NCI-H1105 (cell line): ENCODE measurements at places on chromosomes 6 and 20.

DNA sequence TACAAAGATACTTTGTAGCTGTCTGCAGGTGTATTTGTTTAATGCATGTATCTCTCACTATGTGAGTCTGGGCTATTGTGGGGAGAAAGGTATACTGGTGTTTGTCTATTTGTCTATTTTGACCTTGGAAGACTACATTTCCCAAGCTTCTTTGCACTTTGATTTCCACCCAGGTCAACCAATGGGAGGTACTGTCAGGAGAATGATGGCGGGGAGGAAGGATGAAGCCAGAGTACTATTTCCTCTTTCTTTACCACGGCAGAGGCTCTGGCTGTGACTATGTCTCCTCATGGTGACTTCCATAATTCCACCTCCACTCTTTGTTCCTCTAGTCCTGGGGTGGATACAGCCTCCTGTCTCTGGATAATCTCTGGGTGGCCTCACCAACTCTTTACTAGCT is 23.1 kb downstream of the LBP start:
- no peak for DNase-seq

DNA sequence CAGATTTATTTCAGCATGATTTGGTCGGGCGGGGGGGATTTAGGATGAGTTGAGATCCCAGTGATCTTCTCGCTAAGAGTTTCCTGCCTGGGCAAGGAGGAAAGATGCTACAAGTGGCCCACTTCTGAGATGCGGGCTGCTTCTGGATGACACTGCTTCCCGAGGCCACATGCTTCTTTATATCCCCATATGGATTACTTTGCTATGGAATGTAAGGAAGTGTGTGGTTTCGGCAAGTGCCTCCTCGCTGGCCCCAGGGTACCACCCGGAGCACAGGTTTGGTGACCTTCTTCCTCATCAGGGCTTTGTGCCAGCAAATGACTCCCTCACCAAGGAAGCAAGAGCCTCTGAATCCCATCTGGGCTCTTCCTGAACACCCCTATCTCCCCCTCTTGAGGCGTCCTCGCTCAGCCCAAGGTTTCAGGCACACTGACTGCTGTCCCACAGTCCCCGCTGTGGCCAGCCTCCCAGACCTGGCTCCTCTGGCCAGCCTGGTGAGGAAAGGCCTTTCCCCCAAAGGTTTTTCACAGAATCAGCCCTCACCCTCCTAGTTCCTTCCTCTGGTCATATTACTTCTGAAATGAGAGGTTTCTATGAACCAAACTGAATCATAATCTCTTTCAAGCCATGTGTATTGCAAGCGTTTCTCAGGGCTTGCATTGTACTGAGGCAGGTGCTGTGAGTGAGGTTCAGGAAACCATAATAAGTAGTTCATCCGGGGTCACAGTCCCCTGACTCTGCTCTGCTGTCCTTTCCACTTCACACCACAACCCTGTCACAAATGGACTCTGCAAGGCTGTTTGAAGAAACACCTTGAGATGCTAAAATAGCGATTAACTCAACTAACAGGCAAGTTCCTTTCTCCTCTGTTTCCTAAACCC is 41.7 kb upstream of the IL17A start:
- DNase-seq: no peak

- DNase-seq: no peak
Observed at GRCh38 chr20:3106658-3107463, 22.3 kb upstream of the AVP start.

DNA sequence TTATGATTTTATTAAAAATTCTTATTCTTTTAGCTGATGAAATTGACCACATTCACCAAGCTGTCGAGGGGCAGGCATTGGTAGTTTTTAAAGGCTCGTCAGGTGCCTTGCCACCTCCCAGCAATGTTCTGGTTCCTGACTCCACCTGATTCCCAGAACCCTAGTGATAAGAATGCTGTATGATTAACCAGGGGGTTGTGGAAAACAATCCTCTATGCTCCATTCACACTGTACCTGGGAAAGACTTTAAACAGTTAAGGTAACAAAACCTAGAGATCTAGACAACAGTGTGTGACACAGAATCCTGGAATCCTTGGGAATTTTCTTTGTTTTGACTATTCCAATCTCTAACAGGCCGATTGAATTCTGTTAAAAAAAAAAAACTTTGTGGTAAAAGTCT is 165.7 kb upstream of the OLIG3 start:
- no peak for DNase-seq

- DNase-seq: no peak
Observed at GRCh38 chr20:24629668-24630067, 160.2 kb downstream of the SYNDIG1 start.

- peak; percentile 38 for DNase-seq
Observed at GRCh38 chr6:106315765-106316374, 9.7 kb downstream of the ATG5 start.

GRCh38 chr6:132669690-132670291 is 10.8 kb upstream of the TAAR1 start:
- DNase-seq: peak; percentile 34

- DNase-seq: no peak
Observed at GRCh38 chr20:63864545-63864977, 509 bp upstream of the TPD52L2 start.

GRCh38 chr20:32189691-32190615 is 17.6 kb downstream of the PLAGL2 start:
- DNase-seq: peak; percentile 59

DNA sequence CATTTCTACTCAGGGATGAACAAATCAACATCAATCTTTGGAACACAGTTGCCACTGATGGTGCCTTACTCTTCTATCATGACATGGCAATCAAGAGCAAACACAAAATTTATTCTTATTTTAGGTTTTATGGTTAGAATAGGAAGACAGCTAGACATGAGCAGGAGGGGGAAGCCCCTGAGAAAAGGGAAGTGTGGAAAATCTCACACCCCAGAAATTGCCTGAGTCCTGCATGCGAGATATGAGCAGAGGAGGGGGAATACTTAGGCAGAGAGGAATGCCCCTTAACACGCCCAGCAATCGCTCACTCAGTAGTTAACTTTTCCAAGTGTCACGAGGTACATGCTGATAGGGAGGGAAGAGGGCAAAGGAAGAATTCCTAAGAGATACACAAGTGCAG is 79.3 kb downstream of the PLG start:
- DNase-seq: no peak

DNA sequence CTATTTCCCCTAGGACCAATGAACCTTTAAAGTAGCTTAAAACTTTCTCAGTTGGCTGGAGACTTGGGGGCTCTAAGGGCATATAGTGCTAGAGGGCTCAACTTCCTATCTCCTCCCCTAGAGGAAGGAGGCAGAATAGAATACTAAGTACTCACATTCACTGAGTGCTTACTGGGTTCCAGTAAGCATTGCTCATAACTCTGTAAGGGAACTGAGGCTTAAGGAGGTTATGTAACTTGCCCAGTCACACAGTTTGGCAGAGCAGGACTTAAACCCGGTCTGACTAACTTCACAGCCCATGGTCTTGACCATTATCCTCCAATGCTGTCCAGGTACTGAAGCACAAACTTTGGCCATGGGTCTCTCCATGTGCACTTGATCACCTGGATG is 12.5 kb downstream of the SESN1 start:
- DNase-seq: no peak

- DNase-seq: no peak
Observed at GRCh38 chr20:13839421-13840092, 54.7 kb downstream of the NDUFAF5 start.

DNA sequence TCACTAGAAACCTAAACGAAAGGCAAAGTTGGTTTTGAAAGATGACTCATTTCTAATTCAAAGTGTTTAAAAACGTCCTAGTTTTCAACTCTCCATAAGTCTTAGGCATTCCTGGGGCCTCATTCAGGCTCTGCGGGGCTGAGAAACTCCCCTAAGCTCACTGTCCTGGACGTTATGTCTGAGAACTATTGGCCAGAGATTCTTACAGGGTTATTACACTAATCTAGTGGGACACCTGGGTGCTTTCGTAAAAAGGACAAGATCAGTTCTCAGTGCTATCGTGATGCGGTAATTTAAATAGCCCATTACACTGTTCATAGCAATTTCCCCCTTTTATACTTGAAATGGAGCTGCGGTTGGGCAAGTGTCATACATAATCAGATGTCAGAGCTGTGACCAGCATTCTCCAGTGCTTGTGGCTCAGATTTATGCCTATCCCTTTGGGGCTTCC is 280.9 kb downstream of the QKI start:
- no peak for DNase-seq

DNA sequence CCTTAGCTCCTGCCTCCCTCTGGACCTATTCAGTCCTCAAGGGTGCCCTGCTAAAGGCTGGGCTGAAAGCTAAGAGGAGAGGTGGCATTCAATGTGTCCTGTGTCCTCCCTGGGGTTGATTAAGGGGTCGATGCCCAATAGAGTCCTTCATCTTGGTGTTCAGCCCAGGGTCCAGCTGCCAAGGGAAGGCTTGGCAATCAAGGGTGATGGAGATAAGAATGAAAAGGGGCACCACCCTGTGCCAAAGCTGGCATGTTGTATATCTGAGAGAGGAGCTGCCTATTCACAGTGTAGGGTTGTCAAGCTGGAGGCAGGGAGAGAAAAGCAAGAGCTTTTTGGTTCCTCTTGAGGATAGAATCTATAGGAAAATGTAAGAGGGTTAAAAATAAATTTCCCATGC is 12.3 kb downstream of the C20orf173 start:
- no peak for DNase-seq

DNA sequence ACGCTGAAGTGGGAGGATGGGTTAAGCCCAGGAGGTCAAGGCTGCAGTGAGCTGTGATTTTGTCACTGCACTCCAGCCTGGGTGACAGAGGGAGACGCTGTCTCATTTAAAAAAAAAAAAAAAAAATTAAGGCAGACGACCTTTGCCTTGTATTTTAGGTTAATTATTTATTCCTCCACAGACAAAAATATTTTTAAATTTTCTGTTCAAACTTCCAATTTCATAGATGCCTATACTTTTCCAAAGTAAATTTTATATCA is 6.3 kb upstream of the SMIM28 start:
- no peak for DNase-seq

DNA sequence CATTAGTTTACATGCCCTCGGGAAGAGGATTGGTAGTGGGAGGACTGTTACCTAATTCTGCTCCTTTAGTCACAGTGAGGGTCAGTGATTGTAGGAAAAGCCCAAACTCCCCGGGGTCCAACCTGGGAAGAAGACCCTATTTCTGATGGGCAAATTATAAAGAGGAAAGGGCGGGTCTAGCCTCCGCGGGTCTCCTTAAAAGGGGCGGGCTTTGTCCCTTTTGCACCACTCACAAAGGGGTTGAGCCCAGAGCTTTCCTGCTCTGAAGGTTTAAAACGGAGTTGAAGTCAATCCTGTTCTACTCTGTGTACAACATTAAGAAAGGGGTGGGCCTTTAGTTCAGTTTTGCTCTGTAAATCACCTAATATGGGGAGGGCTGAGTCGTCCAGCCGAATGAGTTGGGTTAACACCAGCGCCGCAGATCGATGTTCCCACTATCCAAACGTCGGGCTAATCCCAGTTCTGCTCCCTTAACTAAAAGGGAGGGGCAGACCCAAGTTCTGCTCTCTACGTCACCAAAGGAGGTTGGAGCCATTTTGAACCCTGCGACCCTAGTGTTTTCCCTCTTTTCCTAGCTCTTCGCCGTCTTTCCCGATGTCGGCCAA is 920 bp upstream of the RNF5 start:
- DNase-seq: peak; percentile 86

GRCh38 chr20:20371681-20372080 is 3.8 kb downstream of the INSM1 start:
- DNase-seq: no peak

GRCh38 chr6:29925321-29925720 is 17.0 kb upstream of the HLA-A start:
- DNase-seq: no peak

DNA sequence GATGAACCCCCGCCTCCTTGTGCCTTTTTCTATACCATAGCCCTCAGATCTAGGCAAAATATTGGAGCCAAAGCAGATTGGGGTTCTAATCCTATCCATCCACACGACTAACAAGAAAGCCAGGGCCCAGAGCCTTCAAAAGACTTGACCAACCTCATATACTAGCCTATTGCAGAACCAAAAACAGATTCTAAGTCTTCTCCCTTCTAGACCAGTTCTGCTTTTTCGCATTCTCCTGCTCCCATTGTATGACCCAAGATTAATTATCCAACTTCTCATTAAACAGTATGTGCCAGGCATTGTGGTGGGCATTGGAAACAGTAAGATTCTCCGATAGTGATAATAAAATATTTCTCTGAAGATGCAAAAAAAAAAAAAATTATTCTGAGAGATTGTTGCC is 113.7 kb upstream of the JARID2 start:
- no peak for DNase-seq

GRCh38 chr6:44012078-44012493 is 115.2 kb downstream of the MRPL14 start:
- no peak for DNase-seq

GRCh38 chr20:54606380-54606779 is 131.0 kb downstream of the DOK5 start:
- DNase-seq: no peak

- DNase-seq: no peak
Observed at GRCh38 chr6:166277018-166277417, 31.2 kb downstream of the PRR18 start.

DNA sequence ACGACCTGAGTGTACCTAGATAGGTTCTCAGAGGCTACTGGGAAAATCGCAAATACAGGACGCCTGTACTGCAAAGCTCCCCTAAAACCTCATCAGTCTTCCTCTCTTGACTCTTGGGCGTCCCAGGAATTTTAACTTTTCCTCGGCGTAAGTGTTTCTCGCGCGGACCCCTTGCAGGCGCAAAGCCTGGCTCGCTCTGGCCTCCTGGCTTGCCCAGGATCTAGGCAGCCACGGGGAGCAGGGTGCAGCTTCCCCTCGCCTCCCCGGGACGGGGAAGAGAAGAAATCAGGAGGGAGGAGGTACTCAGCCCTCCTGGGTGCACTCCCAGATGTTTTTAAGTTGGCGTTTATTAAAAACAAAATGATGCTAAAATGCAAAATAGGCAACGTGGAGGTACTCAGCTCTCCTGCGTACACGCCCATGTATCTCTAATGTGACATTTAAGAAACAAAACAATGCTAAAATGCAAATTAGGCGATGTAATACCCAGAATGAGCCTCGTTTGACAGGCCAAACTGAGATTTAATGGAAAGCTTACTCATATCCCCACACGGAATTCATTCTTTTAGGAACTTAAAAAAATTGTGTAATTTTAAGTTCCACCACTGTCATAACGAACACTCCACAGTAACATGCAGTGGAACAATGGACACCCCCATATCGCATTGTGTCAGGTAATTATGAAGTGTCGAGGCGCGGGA is 1.6 kb upstream of the SOBP start:
- no peak for DNase-seq

- no peak for DNase-seq
Observed at GRCh38 chr6:47202644-47203205, 107.0 kb downstream of the TNFRSF21 start.

DNA sequence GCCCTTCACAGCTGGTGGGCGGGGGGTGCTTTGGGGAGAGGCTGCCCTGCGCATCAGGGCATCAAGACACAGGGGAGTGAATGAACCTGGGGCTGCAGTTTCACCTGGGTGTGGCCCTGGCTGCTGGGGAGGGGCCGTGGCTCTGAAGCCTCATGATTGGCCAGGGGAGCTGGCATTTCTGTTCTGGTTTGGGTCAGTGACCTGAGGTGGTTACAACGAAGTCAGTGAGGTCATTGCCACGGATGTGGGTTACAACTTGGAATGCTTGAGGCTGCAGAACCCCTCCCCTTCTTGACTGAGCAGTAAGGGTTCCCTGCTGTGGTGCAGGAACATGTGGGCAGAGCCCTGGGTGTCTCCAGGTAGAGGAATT is 3.0 kb downstream of the TCEA2 start:
- no peak for DNase-seq
